HL-60 (cell line): ENCODE measurements at places on chromosomes 11 and 22.

- DNase-seq: no peak
Observed at GRCh38 chr11:10906521-10906920, 48.7 kb upstream of the ZBED5 start.

DNA sequence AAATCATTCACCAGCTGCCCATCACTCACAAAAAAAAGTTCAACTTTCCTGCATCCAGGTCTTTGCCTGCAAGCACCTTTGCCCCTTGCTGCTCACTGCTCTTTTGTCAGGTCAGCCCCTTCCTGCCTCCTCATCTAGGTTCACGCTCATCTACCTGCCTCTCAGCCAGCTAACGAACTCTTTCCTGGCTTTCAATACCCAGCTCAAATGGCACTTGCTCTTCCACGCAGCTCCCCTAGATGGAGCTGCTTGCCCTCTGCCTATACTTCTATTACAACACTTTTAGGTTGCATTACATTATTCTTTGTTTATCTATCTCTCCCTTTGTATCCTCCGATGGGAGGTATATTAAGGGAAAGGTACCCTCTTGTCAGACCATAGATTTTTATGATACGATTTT is 78.9 kb upstream of the TBCEL start:
- DNase-seq: no peak

- DNase-seq: no peak
Observed at GRCh38 chr11:21614961-21615360, 577.9 kb upstream of the ANO5 start.

DNA sequence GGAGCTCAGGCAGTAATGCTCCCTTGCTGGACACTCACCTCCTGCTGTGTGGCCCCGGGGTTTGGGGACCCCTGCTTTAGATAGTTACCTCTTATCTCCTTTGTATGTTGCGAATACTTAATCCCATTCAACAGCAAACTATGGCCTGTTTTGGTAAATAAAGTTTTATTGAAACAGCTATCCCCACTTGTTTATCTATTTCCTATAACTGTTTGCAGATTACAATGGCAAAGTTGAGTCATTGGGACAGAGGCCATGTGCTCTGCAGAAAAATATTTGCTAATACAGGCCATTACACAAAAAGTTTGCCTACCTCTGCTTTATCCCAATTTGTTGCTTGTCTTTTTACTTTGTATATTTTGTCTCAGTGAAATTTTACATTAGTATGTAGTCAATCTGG is 68.4 kb downstream of the CACNA1I start:
- DNase-seq: no peak

DNA sequence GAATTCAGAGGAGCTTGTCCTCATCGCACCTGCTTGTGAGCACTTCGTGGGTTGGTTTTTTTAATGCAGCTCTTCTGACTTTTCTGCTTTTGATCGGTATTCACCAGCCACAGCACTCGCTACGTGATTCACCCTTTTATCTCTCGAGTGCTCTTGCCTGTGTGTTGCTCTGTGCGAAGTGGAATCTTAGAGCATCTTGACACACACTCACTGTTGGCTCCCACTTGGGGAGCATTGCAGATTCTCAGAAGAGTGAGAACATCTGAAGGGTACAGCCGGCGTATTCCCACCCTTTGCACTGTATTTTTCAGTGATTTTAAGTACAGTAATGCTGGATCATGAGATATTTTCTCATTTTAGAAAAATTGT is 10.9 kb downstream of the TNNT3 start:
- no peak for DNase-seq

DNA sequence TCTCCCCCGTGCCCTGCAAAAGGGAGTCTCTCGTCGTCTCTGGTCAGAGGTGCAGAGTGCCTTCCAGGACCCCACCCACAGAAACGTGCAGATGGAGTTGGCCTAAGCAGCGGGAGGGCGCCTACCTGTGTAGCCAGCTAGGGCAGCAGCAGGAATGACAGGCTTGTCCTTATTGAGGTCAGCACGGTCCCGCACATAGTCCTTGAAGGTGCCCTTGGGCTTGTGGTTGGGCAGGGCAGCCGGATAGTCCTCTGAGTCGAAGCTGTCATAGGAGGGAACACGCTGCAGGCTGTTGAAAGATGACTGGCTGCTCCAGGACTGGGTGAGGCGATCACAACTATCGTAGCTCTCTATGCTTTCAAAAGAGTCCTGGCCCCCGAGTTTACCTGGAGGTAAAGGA is 107.3 kb downstream of the ETS1 start:
- no peak for DNase-seq

DNA sequence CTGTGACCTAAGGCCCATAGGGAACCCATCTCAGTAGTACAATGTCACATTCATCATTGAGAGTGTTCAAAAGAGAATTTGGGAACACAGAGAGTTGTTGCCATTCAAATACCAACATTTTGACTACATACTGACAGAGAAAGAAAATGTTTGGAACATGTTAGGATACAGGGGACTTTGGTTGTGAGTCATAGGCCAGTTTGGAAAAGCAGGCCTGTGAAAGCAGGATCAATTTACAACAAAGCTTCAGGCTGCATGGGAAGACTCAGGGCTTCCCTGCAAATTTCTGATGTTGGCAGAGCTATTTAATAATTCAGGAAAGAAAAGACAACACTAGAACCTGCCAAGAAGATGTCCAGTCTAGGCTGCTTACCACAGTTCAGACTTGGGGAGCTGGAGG is 374 bp downstream of the NLRP10 start:
- DNase-seq: no peak

DNA sequence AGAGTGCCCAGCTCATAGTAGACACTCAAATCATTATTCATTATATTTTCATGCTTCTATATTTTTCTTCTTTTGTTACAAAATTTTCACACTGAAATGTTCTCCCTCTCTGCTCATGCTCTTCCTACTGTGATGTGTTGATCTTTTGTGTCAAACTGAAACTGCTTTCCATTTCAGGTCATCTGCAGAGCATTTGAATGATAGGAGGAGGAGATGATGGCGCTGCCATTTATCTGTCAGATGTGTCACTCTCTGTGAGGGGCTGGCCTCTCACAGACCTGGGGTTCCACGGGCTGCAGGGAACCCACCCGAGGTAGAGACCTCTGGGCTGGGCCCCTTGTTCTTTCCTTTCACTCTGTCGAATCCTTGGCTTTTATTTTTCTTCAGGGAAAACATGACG is 41.1 kb downstream of the OR10A6 start:
- DNase-seq: no peak

- DNase-seq: no peak
Observed at GRCh38 chr22:27996981-27997380, 77.9 kb upstream of the PITPNB start.

- DNase-seq: no peak
Observed at GRCh38 chr11:115222218-115222862, 281.9 kb downstream of the CADM1 start.

DNA sequence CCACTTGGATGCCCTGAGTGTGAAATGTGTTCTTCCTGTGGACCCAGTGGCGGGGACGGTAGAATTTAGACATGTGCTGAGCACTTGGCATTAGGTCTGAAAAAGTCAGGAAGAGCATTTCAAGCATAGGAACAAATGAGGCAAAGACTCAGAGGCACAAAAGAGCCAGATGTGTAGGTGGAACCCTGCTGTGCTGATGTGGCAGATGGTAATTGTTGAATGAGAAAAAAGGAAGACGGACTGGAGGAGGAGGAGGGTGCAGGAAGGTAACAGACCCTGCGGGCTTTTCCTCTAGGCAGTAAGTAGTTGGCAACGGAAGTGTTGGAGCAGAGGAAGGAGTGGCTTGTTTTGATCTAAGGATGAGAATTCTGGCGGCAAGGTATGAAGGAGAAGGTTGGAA is 985.8 kb downstream of the TBC1D22A start:
- no peak for DNase-seq

DNA sequence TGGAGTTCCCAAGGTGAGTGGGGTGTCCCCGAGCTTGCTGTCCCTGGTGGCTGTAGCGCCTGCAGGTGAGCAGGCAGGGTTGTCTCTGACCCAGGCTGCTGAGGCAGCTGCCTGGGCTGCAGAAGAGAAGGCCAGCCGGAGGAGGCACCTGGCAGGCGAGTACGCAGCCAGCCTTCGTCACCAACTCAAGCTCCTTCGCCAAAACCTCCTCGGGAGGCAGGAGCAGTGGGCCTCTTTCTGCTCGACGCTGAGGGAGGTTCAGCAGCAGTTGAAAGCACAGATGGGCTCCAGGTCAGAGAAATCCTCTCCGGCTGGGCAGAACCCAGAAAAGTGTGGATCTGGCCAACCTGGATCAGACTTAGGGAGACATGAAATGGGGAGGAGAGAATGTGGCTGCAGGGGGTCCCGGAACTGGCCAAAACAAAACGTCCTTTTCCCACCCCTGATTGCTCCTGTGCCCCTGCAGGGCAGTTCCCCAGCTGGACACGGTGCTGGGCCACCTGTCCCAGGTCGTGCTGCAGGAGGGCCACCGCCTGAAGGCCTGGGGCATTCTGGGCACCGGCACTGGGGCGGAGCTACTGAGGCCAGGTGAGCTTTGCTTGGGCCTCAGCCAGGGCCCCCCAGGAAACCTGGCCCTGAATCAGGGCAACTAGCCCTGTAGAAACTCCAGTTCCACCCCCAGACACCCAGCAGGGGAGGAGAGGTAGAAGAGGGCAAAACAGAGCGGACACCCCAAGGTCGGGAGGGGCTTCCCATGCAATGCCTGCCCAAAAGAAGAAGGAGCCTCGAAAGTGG is 56.7 kb downstream of the BTG4 start:
- no peak for DNase-seq

GRCh38 chr11:11588243-11588642 is 33.6 kb downstream of the GALNT18 start:
- no peak for DNase-seq
